ENCODE measurements at places on chromosomes 7 and 10. TPM values are rescaled to one million over a fixed set of nuclear protein-coding genes. Genes with fewer than 3 reads are reported as not detected.

DNA sequence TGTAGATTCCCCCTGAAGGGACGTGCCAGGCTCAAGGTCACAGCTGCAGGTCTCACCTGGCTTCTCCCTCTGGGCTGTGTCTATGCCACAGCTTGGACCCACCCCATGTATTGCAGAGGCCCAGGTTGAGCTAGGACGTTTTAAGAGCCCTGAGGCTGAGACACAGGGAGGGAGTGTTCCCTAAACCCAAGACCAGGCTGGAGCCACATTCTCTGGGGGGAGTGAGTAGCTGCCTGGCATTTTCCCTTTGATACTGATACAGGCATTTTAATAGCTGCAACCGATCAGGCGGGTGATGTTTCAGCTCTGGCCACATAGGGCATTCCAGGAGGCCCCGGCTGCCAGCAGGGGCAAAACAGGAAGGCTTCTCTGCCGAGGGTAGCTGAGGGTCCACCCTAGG, 13.4 kb downstream of the COL13A1 start:
- DNase-seq = no peak

DNA sequence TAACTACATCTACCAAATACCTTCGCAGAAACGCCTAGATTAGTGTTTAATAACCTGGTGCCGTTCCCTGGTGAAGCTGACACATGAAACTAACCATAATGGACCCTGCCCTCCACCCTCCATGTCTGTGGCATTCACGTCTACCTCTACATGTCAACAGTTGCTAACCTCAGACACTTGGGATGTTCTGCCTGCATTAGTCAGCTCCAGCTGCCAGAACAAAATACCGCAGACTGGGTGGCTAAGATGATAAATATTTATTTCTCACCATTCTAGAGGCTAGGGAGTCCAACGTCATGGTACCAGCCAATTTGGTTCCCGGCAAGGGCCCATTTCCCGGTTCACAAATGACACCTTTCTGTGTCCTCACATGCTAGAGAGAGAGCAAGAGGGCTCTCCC, 118.5 kb upstream of the CHST15 start:
- no peak for DNase-seq

DNA sequence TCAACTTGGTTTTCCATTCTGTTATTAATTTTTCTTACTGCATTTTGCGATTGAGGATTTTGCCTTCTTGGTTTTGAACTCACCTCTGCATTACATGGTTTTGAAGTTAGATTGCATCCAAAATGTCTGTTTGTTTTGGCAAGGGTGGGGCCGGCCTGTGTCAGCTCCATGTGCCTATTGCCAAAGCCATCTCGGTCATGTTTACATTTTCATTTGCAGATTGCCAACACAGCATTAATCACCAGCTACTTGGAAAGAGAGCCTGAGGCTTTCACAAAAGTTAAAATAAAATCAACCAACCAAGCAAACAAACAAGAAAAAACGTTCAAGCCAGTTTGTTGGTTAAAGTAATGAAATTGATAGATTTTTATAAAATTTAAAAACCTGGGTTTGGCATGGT, 695.8 kb downstream of the TYW1 start:
- DNase-seq = peak; percentile 22

DNA sequence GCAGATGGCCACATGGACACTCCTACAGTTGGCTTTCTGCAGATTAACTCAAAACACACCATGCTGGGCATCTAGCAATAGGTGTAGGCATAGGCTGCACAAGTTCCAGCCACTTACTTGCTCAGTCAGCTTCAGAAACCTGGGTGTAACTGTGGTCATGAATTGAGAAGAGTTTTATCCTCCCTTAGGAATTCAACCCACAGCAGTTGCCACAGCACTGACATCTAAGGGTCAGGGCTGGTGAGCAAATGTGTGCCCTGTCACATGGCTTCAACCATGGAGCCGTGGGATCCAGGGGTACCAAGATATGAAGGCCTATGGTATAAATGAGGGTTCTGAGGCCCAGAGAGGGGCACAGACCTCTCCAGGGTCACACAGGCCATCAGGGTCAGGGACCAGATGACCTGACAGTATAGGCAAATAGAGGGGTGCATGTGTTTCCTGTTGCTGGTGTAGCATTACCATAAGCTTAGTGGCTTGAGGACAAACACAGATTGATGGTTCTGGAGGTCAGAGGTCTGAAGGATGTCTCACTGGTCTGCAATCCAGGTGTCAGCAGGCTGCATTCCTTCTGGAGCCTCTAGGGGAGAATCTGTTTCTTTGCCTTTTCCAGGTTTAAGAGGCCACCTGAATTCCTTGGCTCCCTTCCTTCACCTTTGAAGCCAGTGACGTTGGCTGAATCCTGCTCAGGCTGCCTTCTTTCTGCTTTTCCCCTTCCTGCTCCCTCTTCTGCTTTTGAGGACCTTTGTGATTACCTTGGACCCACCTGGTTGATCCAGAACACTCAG, 24.1 kb downstream of the MINDY4 start:
- DNase-seq = no peak

- DNase-seq = no peak
Observed at GRCh38 chr7:156640949-156641485, 443 bp downstream of the RNF32 start.

DNA sequence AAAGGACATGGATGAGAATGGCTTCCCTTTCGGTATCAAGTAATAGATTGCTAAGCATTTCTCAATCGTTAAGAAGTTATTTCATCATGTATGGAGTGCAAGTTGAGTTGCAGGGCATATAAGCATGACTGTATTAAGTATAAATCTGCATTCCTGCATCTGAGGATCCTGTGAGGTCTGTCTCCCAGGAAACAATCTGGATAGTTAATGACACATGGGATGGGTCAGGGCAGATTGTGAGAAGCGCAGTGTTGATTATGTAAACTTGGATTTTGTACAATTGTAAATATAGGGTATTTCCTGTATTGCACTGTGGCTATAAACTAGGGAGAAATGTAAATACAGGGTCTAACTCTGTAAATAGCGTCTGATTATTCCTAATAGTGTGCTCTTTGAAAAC, 102.6 kb downstream of the PLXDC2 start:
- no peak for DNase-seq

DNA sequence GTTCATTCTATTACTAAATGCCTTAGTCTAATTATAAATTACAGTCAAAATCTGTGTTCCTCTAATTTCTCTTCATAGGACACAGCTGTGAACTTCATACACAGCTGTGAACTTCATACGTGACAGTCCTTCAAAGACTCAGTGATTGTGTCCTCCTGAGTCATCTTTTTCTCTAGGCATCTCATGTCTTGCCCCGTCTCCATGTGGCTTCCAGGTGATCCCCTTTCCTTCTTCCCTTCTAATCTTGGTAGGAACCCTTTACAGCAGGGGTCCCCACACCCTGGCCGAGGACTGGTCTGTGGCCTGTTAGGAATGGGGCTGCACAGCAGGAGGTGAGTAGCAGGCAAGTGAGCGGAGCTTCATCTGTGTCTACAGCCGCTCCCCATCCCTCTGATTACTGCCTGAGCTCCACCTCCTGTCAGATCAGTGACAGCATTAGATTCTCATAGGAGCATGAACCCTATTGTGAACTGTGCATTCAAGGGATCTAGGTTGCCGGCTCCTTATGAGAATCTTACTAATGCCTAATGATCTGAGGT, 14.0 kb upstream of the EIF5AL1 start:
- DNase-seq = no peak

- no peak for DNase-seq
Observed at GRCh38 chr7:51451751-51452476, 135.3 kb upstream of the COBL start.

DNA sequence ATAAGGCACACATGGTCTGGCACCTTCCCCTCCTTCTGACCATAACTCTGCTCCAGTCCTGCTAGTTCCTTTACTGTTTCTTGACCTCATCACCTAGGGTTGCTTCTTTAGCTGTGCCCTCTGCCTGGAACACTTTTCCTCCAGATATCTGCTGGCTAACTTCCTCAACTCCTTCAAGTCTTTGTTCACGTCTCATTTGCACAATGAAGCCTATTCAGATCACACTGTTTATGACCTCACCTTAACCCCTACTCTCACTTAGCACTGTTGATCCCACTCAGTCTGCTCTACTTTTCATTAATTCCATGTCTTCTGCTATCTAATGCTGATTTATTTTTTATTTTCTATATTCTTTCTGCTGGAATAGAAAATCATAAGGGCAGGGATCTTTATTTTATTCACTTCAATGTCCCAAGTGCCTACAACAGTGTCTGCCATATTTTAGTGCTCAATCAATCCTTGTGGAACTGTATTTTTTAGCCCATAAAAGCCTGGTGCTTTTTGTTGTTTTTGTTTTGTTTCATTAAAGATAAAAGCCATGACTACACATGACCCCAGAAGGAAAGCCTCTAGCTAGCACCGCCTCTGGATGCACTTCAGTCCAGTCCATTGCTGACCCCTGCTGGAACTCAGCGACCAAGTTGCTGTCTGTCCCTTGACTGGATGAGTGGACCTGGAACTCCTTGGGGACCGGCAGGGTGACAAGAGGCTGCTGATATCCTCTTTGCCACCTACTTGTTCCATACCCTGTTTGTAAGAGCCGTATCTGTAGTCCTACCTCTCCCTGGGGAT, 12.3 kb downstream of the KLF14 start:
- DNase-seq = peak; percentile 30

GRCh38 chr7:30656006-30656957, 26.0 kb downstream of the CRHR2 start:
- no peak for DNase-seq

- DNase-seq = no peak
Observed at GRCh38 chr7:88109612-88110011, 110.2 kb downstream of the SRI start.

- no peak for DNase-seq
Observed at GRCh38 chr10:15313047-15313446, 58.0 kb downstream of the FAM171A1 start.

TEX36 gene
- total RNA-seq = not detected

GRCh38 chr7:68417659-68418058, 1180.6 kb upstream of the AUTS2 start:
- DNase-seq = no peak

DNA sequence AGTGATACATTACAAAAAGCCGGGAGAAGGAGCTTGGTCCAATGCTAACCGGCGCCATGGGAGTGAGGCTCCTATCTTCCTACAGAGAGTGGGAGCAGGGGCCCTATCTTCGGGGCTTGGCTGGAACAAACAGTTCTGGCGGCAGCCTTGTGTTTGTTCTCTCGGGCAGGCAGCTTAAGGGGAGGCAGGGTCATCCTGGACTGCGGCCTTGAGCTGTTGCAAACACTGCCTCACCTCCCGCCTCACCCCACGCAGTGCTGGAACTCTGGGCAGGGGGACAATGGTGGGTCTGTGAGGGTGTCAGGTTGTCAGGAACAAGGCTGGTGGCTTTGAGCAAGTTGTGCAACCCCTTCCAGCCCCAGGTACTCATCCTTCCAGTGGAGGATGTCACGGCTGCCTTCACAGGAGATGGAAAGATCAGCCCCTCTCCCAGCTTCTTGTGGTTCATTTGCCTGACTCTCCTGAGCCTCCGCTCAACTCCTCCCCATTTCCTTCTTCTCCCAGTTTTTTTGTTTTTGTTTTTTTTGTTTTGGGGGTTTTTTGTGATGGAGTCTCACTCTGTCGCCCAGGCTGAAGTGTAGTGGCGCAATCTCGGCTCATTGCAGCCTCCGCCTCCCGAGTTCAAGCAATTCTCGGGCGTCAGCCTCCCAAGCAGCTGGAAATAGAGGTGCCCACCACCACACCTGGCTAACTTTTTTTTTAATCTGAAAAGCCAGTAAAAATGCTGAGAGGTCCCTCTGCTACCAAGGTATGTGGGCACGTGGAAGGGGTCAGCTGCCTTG, 57.4 kb downstream of the SPOCK2 start:
- DNase-seq = no peak

FAM24B gene
- total RNA-seq = 21.3 TPM

DNA sequence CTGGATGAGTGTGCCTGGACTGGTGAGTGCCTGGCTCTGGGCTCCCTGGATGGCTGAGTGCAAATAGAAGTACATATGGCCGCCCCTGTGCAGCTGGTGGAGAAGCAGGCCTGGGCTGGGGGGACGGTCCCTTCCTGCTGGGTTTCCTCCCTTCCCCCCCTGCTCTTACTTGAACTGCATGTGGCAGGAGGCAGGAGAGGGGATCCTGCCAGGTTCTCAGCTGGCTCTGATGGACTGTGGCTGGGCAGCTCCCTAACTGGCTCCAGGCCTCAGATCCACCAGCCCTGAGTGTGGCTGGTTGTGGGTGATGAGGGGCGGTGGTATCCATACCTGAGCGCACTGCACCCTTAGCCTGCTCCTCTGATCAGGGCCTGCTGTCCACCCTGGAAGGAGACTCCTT, 26.9 kb downstream of the ADCY1 start:
- no peak for DNase-seq

AKR1C8 gene
- not detected for total RNA-seq

GRCh38 chr7:71238581-71239295, 106.8 kb downstream of the GALNT17 start:
- DNase-seq = no peak

- no peak for DNase-seq
Observed at GRCh38 chr7:95004618-95005247, 97.3 kb downstream of the PPP1R9A start.

GRCh38 chr7:116829041-116829440, 33.3 kb upstream of the CAPZA2 start:
- DNase-seq = no peak

CYP2C9 gene
- total RNA-seq = 0.41 TPM
